Dermis microvascular lymphatic vessel endothelial cell (primary cell): ENCODE measurements at places on chromosomes 7 and 10.

- no peak for DNase-seq
Observed at GRCh38 chr10:15712883-15713282, 6.8 kb downstream of the ITGA8 start.

GRCh38 chr7:138913783-138914182 lies 67.4 kb downstream of the KIAA1549 start:
- no peak for DNase-seq

- DNase-seq, result no peak
Observed at GRCh38 chr10:11933577-11934223, 108.9 kb downstream of the UPF2 start.

GRCh38 chr7:101226721-101227120 lies 8.8 kb downstream of the ZNHIT1 start:
- DNase-seq, result no peak

- DNase-seq, result peak; percentile 1
Observed at GRCh38 chr7:64463636-64464375, 99.1 kb downstream of the ZNF680 start.

DNA sequence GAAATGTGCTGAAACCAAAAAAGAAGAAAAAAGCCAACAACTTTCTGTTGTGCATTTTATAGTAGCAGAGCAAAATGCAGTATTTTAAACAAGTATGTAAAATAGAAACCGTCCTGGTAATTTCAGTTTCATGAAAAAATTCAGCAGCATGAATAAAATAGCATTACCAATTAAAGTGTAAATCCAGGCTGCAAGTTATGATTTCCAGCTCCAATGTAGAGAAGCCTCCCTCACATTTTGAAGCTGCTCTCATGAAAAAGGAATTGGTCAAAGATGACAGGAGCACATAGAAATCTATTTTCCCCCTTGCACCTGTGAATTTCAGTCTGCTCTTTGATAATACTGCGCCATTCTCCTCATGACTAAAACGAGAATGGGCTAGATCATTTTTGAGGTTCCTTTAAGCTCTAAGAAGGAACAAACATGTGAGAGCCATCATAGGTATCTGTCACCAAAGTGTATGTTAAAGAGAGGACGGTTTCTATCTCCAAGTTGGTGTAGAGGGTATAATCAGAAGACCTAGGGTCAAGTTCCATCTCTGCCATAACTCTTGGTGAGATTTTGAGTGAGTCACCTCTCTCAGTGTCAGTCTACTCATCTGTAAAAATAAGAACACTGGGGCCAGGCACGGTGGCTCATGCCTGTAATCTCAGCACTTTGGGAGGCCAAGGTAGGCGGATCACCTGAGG lies 107.5 kb downstream of the MTPAP start:
- no peak for DNase-seq

GRCh38 chr7:19009241-19009935 lies 108.0 kb downstream of the TWIST1 start:
- DNase-seq, result no peak

DNA sequence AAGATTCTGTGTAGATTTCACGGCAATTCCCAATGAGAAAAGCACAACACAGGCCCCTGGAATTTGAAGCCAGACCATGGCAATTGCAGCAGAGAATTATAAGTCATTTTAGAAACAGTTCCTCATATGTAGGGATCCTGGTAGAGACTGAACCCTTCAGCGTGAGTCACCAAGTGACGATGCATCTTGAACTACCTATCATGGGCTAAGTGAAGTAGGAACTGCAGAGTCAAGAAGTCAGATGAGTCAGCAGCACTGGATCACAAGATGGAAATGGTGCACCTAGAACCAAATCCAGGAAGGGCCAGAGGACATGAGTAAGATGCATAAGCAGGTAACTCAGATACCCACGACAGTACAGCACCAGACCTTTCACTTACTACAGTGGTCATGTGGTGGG lies 140.0 kb upstream of the TPK1 start:
- DNase-seq, result no peak

DNA sequence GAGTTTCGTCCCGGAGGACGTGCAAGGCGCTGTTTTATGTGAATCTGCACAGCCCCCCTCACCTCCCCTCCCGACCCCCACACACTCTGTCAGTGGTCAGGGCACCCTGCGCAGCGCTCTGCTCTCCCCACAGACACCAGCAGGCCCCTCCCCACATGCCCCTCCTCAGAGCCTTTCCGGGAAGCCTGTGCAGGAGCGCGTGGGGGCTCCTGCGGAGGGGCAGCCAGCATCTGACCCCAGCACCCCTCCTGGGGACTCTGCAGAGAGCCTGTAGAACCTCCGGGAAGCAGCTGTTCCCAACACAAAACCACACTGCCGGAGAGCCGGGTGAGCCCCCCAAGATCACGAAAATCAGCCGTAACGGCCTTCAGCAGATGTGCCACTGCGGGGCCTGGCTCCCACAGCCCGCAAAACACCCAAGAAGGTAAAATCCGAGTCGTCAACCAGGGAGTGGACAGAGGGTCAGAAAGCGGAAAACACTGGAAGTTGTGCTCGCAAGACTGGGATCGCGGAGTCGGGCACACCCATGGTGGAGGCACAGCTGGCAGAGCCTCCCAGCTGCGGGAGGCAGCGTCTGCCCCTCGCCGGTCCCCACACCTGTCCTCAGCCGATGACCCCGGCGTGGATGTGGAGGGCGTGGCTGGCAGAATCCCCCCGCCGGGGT lies 53.8 kb upstream of the PDGFA start:
- DNase-seq, result no peak

GRCh38 chr10:49734676-49735075 lies 27.4 kb downstream of the OGDHL start:
- DNase-seq, result no peak

DNA sequence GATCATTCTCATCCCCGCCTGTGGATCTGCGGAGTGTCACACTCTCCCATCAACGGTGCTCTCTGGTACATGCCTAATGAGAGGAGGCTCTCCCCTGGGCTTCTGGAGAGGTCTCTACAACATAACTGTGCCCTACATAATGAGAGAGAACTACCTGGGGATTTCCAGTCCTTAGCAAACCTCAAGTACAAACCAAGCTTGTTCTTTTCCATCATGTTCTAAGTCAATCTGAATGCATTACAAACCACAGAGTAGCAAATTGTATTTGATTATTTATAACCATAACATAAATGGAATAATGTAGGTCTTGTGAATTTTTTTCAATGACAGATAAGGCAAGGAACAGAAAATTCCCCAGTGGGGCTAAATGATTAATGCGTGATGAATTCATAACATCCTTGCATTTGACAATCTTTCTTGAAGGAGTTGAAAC lies 412.4 kb upstream of the NRP1 start:
- DNase-seq, result no peak

GRCh38 chr7:21585070-21585724 lies 42.4 kb downstream of the DNAH11 start:
- DNase-seq, result no peak

DNA sequence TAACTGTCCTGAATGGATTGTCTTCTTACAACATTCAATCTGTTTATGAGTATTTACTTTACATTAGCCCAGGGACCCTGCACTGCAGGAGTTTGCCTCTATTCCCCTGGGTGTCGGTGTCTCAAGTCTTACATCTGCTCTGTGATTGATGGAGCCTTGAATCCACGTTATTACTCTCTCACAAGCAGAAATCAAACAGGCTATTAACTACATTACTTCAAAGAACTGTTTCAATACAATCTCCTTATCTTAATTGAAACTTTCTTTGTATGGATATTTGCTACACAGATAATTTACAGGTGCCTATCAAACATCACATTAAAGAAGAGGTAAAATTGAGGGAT lies 3.1 kb upstream of the ARID5B start:
- no peak for DNase-seq

DNA sequence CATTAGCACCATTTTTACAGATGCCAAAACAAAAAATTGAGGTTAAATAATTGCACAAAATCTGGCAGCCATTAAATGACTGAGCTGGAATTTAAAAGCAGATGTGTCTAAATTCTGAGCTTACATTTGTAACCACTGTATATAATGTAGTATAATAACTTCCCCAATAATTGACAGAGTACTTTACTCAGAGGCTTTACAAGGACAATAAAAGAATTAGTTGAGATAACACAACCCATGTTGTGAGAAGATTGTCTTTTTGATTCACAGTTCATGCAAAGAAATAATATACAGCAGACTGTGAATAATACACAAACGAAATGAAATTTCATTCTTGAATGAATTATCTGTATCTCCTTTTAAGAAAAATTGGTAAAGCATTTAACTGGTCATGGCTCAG lies 417.1 kb downstream of the AUTS2 start:
- no peak for DNase-seq

- DNase-seq, result no peak
Observed at GRCh38 chr10:5557040-5557721, 32.4 kb downstream of the CALML3 start.

DNA sequence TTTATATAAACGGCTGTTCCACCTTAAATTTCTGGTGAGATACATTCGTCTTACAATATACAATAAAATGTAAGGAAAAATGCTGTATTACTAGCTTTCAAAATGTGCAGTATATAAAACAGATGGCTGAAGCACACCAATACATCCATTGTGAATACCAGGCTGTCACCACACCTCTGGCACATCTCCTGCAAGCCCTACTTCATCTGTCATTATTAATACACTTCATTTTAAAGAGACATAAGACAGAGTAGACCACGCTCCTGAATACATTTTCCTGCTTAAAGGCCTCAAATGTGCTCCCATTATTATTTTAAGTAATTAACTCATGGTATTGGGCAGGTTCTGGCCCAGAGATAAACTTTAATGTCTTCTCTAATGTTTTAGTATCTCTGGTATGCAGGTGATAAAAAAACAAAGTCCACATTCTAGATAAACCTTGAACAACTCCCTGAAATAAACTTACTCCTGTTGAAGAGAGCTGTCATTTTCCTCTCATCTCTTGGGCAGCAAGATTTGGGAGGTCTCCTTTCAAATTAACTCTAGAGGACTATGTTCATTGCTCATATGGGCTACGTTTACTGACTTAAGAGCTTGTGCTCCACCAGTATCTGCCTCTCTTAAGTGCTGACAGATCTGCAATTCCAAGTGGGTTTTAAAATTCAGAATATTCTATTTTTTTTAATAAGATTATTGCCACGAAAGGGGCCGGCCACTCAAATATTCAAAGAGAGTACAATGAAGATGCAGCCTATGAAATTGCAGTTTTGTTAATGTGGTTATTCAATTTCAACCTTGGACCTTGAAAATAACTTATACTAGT lies 396.5 kb upstream of the SEMA3D start:
- no peak for DNase-seq

- no peak for DNase-seq
Observed at GRCh38 chr10:69807696-69808095, 6.0 kb downstream of the COL13A1 start.
